ENCODE measurements at places on chromosomes 7 and 10.

DNA sequence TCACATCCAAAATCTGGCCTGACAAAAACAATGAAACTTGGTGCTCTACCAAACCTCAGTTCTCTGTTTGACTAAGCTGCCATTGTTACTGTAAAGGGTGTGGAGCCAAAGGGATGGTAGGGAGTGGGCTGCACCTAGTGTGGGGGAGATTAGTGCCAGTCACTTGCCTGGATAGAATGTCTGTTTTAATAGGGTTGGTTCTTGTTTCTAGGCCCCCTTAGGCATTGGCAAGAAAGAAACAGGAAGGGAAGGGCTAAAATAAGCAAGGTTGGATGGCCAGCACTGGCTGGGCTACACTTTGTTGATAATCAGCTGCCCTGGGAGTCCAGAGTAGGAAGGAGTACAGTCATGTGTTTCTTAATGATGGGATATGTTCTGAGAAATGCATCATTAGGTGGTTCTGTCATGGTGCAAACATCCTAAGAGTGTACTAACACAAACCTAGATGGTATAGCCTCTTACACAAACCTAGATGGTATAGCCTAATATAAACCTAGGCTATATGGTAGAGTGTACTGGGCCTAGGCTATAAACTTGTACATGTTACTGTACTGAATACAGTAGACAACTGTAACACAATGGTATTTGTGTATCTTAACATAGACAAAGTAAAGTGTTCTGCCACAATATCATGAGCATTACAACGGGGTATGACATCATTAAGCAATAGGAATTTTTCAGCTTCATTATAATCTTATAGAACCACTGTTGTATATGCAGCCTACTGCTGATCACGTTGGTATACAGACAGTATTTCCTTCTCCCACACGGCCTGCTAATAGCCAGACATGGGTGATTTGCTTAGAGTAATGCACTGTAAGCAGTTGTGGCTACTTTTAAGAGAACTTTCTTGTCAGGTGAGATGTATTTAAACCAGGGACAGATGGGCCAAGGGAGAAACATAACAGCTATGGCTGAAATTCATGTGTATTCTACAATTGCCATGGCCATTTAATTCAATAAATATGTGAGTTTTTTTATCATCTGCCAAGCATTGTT is 15.4 kb downstream of the BBIP1 start:
- DNase-seq, result no peak

- no peak for DNase-seq
Observed at GRCh38 chr7:78479348-78479747, 680.8 kb downstream of the PHTF2 start.

DNA sequence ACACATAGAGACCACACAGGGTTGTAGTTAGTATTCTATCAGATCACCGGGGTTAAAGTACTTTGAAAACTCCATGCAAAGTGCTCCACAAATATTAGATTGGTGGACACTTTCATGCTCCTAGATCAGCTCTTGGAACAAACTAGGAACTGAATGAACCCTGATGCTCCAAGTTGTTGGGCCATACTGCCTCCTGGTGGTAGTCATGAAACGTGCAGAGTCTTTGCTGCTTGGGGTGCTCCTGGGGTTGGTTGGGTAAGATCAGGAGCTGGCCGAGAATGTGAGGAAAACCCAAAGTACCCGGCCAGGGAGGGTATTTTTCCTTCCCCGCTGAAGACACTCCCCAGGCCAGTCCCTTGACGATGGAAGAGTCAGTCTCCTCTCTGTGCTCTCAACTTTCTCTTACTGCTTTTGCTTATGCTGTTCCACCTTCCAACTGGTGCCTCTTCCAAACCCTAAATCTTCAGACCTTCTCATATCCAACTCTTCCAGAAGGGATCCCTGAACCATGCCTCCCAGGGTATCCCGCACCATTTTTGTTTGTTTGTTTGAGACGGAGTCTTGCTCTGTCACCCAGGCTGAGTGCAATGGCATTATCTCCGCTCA is 918 bp upstream of the RPEL1 start:
- no peak for DNase-seq

DNA sequence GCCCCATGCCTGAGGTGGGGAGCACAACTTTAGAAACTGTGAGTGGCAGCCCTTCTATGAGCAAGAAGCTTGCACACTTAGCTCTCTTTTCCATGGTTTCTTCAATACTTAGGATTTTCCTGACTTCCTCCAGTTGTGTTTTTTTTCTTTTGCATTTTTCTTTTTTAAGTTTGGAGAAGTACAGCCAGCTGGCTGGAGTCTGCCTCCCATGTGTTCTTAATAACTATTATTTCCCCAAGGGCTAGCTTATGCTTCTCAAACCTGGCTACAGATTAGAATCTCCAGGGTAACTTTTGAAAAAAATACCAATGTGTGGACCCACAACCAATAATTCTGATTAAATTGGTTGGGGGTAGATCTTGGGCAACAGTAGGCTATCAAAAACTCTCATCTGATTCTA is 37.4 kb upstream of the MEOX2 start:
- no peak for DNase-seq

DNA sequence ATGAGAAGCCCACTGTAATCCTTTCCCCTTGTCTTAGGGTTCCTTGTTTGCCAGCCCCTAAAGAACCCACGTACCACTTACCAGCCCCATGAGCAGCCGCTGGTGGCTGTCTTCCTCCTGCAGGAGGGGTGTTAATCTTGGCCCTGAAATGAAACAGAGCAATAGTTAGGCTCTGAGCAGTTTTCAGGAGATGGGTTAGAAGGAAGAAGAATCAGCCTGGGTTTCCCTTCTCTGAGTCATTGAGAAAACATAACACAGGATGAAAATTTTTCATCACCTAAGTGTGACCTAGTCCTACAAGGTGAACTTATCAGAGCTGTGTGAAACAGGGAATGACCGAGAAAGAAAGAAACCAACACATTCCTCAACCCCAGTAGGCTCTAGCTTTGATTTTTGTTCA is 90.0 kb downstream of the GSAP start:
- no peak for DNase-seq

GRCh38 chr10:128097783-128098182 is 28.4 kb downstream of the MKI67 start:
- DNase-seq, result no peak

GRCh38 chr7:75756991-75757676 is 14.9 kb downstream of the CCL26 start:
- DNase-seq, result no peak

DNA sequence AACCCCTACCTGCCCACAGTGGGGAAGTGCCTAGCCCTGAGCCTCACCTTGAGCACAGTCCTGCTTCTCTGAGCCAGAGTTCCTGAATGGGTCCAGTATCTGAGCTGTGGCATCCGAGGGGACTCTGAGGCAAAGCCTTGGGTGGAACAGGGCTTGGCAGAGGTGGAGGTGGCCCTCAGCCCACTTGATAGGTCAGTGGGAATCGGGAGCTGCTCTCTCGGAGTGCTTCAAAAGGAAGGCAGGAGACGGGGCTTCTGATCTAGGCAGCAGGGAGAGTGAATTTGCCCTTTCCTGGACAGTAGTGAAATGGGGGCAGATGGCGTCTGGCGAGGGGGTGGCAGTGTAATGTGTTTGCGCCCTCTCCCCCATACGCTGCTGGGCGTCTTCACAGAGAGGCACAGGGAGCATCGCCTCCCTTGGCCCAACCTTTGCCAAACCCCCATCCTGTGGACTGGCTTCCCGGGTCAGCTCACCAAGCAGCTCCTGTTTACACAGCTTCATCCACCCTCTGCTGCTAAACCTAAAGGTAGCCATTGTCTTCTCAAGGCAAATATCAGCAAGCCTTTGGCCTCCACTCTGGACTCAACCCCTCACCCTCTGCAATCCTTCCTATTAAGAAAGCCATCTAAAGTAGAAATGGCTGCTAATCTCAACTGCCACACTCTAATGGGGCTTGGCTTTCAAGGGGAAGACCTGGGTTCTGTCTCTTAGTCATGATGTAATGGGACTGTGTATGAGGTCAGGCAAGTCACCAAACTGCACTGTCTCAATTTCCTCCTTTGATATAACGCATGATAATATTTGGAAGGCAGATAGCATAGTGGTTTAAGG is 21.1 kb upstream of the VDAC2 start:
- no peak for DNase-seq

DNA sequence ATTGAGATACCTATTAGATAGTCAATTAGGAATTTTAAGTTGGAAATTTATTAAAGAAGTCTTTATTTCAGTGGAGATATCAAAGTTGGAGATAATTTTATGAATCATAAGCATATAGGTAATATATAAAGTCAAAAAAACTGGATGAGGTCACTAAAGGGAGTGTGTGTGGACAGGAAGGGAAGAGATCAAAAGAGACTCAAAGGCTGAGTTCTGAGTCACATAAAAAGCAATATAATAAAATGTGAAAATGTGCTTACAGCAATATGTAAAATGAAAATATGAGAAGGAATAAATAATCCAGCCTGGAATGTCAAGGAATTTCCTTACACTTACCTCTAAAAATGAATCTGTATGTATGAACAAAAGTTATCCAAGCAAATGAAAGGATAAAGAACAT is 583.3 kb upstream of the SORCS1 start:
- DNase-seq, result no peak

Measured in esophagus squamous epithelium (tissue), 5 donors.